Ovary (tissue), 10 donors: ENCODE measurements at places on chromosomes 4 and X. TPM values are rescaled to one million over a fixed set of nuclear protein-coding genes. Genes with fewer than 3 reads are reported as not detected.

The ARHGEF6 gene
- total RNA-seq = 13.7 TPM

The NUDT6 gene
- 4.7 TPM for total RNA-seq

The DIPK2B gene
- total RNA-seq = 24.5 TPM

The RASSF6 gene
- total RNA-seq = 0.97 TPM

The XG gene
- 0.48 TPM for total RNA-seq

The MGAT4D gene
- not detected for total RNA-seq

The HMGN5 gene
- 8.0 TPM for total RNA-seq

The MSN gene
- 160 TPM for total RNA-seq

The F8A2 gene
- total RNA-seq = not detected

The FGA gene
- total RNA-seq = not detected
